HT1080 (cell line): ENCODE measurements at places on chromosomes 7 and 10. TPM values are rescaled to one million over a fixed set of nuclear protein-coding genes. Genes with fewer than 3 reads are reported as not detected.

Gene CXCL12
- total RNA-seq = not detected in 2 replicates

Gene TAC1
- total RNA-seq = not detected in 2 replicates

Gene CALML3
- total RNA-seq = not detected in 2 replicates

Gene TNS3
- total RNA-seq = 32.6 and 38.2 TPM in 2 replicates

Gene VPS50
- 9.5 and 12.1 TPM in 2 replicates for total RNA-seq

Gene CPSF4
- total RNA-seq = 49.6 and 63.8 TPM in 2 replicates

Gene HOXA7
- total RNA-seq = not detected in 2 replicates

Gene EPHB4
- 37.1 and 39.4 TPM in 2 replicates for total RNA-seq

Gene PARD3
- total RNA-seq = 52.3 and 55.3 TPM in 2 replicates

Gene GFRA1
- not detected in 2 replicates for total RNA-seq

Gene NACAD
- 0.03 and 0.08 TPM in 2 replicates for total RNA-seq

Gene SFTPA2
- total RNA-seq = not detected in 2 replicates

Gene CAV2
- total RNA-seq = 81.5 and 94.8 TPM in 2 replicates
